NCI-H1048 (cell line): ENCODE measurements at places on chromosomes 6 and 20.

- DNase-seq = no peak
Observed at GRCh38 chr6:122040261-122040660, 359.2 kb upstream of the HSF2 start.

DNA sequence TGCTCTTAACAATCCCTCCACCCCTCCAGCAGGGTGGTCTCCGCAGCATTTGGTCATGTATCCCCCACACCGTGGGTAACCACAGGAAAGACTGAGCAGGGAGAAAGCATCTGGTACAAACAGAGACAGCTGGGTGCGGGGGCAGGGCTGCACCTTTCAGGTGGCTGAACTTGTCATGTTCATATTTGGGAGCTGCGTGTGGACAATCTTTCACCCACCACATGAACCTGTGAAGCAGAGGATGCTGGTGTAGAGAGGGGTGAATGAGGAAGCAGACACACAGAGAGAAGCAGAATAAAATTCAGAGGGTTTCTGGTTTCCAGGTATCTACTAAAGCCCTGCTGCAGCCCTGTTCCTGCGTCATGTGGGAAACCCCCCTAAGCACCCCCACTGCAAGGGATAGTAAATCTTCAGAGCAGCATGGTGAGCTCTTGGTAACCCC is 8.9 kb downstream of the GFOD1 start:
- DNase-seq = no peak

DNA sequence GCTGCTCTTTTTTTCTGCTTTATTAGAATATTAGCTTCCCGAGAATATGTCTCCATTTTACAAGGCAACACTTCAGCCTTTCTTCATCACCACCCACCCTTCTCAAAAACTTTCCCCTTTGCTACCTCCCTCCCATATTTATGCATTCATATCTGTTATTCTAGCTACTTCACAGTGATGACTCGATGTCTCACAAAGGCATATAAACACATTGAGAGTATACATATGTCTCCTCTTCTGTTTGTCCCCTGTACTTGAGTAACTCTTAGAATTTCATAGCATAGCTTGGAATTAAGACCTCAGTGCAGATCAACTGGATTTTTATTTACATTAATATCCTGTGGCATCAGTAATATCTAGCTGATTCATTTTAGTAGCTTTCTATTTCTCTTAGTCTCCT is 6.5 kb downstream of the RNF144B start:
- no peak for DNase-seq

DNA sequence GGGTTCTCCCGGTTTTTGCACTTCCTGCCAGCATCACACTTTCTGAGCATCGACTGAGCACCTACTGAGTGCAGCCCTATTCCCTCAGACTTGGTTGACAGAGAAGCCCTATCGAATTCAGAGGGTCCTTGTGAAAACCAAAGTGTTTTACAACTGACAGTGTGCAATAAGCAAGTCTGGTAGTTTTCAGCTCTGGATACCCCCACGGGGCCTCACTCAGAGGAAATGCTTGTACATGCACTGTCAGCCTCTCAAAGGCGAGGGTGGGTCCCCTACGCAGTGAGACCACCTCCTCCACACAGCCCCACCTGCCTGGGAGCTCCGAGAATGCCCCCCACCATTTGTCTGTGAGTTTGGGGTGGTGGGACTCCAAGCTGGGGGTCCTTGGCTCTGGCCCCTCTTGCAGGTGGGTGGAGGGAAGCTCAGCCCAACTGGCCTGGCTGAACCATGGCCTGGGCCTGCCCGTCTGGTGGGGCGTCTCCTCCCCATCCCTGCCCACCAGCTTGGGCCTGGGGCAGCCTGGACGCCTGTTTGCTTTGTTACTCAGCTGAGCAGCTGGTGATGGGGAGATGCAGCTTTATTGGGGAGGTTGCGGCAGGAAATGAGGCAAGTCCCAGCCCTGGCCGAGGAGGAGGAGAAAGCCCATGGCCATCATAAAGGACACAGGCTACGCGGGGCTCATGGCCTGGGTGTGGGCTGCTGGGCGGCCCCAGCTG is 1.7 kb downstream of the SPDEF start:
- no peak for DNase-seq
